ENCODE measurements at places on chromosomes 5 and 9. TPM values are rescaled to one million over a fixed set of nuclear protein-coding genes. Genes with fewer than 3 reads are reported as not detected.

DNA sequence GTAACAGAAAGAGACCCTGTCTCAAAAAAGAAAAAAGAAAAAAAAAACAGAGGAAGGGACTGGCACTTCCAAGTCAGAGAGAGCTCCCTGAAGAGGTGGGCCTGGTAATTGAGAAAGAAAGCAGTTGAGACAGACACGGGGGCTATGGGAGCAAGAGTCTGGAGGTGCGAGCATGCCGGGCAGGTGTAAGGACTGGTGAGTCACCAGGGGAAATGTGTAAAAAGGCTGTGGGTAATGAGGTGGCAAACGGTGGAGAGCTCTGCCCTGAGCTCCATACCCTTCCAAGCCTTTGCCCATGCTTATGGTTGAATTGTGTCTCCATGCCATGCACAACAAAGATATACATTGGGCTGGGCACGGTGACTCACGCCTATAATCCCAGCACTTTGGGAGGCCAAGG lies 18.0 kb upstream of the JADE2 start:
- H3K4me1 ChIP-seq: peaks cover 73% of the 10 kb centered on the region
- H3K27ac ChIP-seq: peak overlapping the region; percentile 75
- no peaks in the 10 kb centered on the region for H3K27me3 ChIP-seq
- no peak for DNase-seq
- H3K36me3 ChIP-seq: peaks cover 78% of the 10 kb centered on the region

GRCh38 chr5:174818430-174818829 lies 94.0 kb downstream of the MSX2 start:
- no peaks in the 10 kb centered on the region for H3K4me1 ChIP-seq
- peaks cover 32% of the 10 kb centered on the region for H3K27me3 ChIP-seq
- H3K27ac ChIP-seq: no peak overlapping the region
- H3K36me3 ChIP-seq: no peaks in the 10 kb centered on the region
- no peak for DNase-seq

- no peaks in the 10 kb centered on the region for H3K4me1 ChIP-seq
- H3K27ac ChIP-seq: no peak overlapping the region
- no peak for DNase-seq
- no peaks in the 10 kb centered on the region for H3K36me3 ChIP-seq
- peaks cover 45% of the 10 kb centered on the region for H3K27me3 ChIP-seq
Observed at GRCh38 chr5:42656651-42657015, 100.0 kb upstream of the CCDC152 start.

DNA sequence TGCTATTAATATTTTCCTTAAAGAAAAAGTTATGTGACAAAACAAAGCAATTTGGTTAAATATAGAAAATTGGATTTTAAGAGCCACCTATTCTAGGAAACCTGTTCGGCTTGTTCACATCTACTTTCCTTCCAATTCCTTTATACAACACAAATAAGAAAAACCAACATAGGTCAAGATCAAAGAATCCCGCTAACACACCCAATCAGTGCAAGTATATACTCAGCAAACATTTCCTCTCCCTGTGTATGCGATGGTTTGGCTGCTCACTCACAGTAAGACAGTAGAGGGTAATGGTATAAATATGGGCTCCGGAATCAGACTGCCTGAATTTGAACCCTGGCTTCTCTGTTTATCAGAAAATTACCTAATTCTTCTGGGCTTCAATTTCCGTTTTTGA lies 757.5 kb upstream of the ZNF608 start:
- DNase-seq: no peak
- no peak overlapping the region for H3K4me3 ChIP-seq
- no peak overlapping the region for H3K27ac ChIP-seq
- H3K36me3 ChIP-seq: no peaks in the 10 kb centered on the region
- H3K27me3 ChIP-seq: no peaks in the 10 kb centered on the region

DNA sequence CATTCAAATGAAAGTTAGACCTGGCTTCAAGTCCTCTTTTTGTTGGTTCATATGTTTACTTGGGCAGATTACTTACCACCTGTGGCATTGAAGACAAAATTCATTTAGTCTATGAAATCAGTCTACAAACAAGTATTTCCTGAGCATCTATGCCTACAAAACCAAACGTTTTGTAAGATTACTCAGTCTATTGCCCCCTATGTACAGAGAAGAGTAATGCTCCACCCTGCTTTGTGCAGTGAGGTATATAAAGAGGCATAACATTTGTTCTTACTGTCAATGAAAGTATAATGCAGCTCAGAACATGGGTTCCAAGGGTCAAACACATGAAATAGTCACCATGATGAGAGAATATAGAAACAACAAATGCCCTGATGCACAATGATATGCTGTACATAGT lies 580.7 kb downstream of the KIF4B start:
- H3K4me1 ChIP-seq: no peaks in the 10 kb centered on the region
- no peaks in the 10 kb centered on the region for H3K27me3 ChIP-seq
- H3K36me3 ChIP-seq: no peaks in the 10 kb centered on the region
- no peak overlapping the region for H3K27ac ChIP-seq

Gene ZNF462
- total RNA-seq: 37.3 TPM

GRCh38 chr5:137393196-137393993 lies 105.7 kb downstream of the SPOCK1 start:
- no peak for DNase-seq
- no peaks in the 10 kb centered on the region for H3K36me3 ChIP-seq
- no peak overlapping the region for H3K27ac ChIP-seq
- H3K4me1 ChIP-seq: no peaks in the 10 kb centered on the region

DNA sequence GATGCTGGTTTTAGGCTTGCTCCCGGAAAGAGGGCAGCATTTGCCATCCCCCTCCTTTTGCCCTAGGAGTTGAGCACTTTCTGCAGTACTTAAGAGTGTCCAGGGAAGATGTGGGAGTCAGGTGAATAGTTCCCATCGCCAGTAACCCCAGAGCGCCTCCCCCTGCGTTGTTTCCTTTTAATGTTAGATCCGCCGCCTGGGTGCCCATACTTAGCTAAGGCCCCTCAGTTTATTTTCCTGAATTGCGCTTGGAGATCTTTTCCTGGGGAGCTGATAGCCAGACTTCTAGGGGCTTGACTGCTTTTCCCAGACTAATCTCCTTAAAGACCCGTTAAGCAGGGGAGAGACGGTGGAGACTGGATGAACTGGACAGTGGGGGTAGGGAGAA lies 377 bp upstream of the PCDHAC2 start:
- H3K27ac ChIP-seq: peak overlapping the region; percentile 97
- H3K4me1 ChIP-seq: peaks cover 44% of the 10 kb centered on the region
- peak overlapping the region; percentile 99 for H3K4me3 ChIP-seq
- no peaks in the 10 kb centered on the region for H3K27me3 ChIP-seq
- peak; percentile 34 for DNase-seq

GRCh38 chr9:90991953-90992352 lies 190.3 kb downstream of the SYK start:
- DNase-seq: no peak
- H3K4me3 ChIP-seq: no peak overlapping the region
- no peak overlapping the region for H3K27ac ChIP-seq
- no peaks in the 10 kb centered on the region for H3K27me3 ChIP-seq
- peaks cover 15% of the 10 kb centered on the region for H3K4me1 ChIP-seq

Gene HAPLN1
- not detected for total RNA-seq

Gene CEL
- 2.6 TPM for total RNA-seq

GRCh38 chr5:93164690-93165089 lies 416.3 kb downstream of the NR2F1-AS1 start:
- H3K36me3 ChIP-seq: peaks cover 5% of the 10 kb centered on the region
- no peaks in the 10 kb centered on the region for H3K27me3 ChIP-seq
- H3K27ac ChIP-seq: no peak overlapping the region
- no peak overlapping the region for H3K4me3 ChIP-seq
- peak; percentile 24 for DNase-seq

GRCh38 chr5:149001162-149001561 lies 61.7 kb downstream of the SH3TC2 start:
- peaks cover 20% of the 10 kb centered on the region for H3K36me3 ChIP-seq
- no peak for DNase-seq
- H3K27ac ChIP-seq: peak overlapping the region; percentile 78
- peak overlapping the region; percentile 18 for H3K4me3 ChIP-seq
- H3K4me1 ChIP-seq: peaks cover 99% of the 10 kb centered on the region
- no peaks in the 10 kb centered on the region for H3K27me3 ChIP-seq

- H3K27me3 ChIP-seq: no peaks in the 10 kb centered on the region
- peaks cover 11% of the 10 kb centered on the region for H3K36me3 ChIP-seq
- H3K4me3 ChIP-seq: no peak overlapping the region
- peak; percentile 2 for DNase-seq
- no peaks in the 10 kb centered on the region for H3K4me1 ChIP-seq
- no peak overlapping the region for H3K27ac ChIP-seq
Observed at GRCh38 chr5:80668016-80668969, 13.5 kb upstream of the DHFR start.

DNA sequence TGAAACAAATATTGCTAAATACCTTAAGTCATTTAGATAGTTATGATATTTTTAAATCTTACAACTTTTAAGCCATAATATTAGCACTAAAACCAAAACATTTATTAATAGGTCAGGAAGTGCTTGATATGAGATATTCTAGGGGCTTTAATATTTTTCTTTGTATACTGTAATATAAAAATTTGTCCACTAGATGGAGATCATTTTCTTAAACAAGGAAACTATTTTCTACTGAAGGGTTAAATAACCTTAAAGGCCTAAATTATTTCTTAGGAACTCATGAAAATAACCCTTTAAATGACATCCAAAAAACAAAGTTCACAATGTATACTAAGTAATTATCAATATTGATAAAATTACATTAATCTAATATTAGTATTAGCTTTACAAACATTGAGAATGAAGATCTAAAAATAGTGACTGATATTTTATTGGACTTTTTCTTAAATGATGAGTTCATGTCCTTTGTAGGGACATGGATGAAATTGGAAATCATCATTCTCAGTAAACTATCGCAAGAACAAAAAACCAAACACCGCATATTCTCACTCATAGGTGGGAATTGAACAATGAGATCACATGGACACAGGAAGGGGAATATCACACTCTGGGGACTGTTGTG lies 635.7 kb downstream of the RAB3C start:
- no peak for DNase-seq
- no peak overlapping the region for H3K4me3 ChIP-seq
- H3K4me1 ChIP-seq: peaks cover 7% of the 10 kb centered on the region
- H3K27ac ChIP-seq: no peak overlapping the region
- no peaks in the 10 kb centered on the region for H3K27me3 ChIP-seq

GRCh38 chr9:8555762-8556500 lies 756.4 kb upstream of the DMAC1 start:
- no peaks in the 10 kb centered on the region for H3K27me3 ChIP-seq
- H3K4me1 ChIP-seq: peaks cover 7% of the 10 kb centered on the region
- H3K4me3 ChIP-seq: no peak overlapping the region
- no peak for DNase-seq

- H3K4me3 ChIP-seq: no peak overlapping the region
- H3K36me3 ChIP-seq: peaks cover 6% of the 10 kb centered on the region
- no peaks in the 10 kb centered on the region for H3K27me3 ChIP-seq
- no peak for DNase-seq
Observed at GRCh38 chr9:105432247-105432842, 15.5 kb upstream of the FSD1L start.

- no peaks in the 10 kb centered on the region for H3K27me3 ChIP-seq
- no peak overlapping the region for H3K4me3 ChIP-seq
- peaks cover 12% of the 10 kb centered on the region for H3K4me1 ChIP-seq
- H3K36me3 ChIP-seq: no peaks in the 10 kb centered on the region
Observed at GRCh38 chr5:95848701-95849100, 26.2 kb upstream of the GLRX start.

- H3K27ac ChIP-seq: no peak overlapping the region
- H3K4me3 ChIP-seq: no peak overlapping the region
- H3K36me3 ChIP-seq: peaks cover 75% of the 10 kb centered on the region
- H3K4me1 ChIP-seq: peaks cover 5% of the 10 kb centered on the region
- no peak for DNase-seq
- no peaks in the 10 kb centered on the region for H3K27me3 ChIP-seq
Observed at GRCh38 chr5:133081703-133082102, 29.9 kb downstream of the HSPA4 start.

GRCh38 chr5:73623060-73623459 lies 2.9 kb upstream of the ARHGEF28 start:
- H3K4me1 ChIP-seq: peaks cover 37% of the 10 kb centered on the region
- H3K36me3 ChIP-seq: peaks cover 25% of the 10 kb centered on the region
- H3K27me3 ChIP-seq: no peaks in the 10 kb centered on the region
- no peak overlapping the region for H3K27ac ChIP-seq

- peaks cover 6% of the 10 kb centered on the region for H3K36me3 ChIP-seq
- no peak for DNase-seq
- H3K27me3 ChIP-seq: no peaks in the 10 kb centered on the region
- no peak overlapping the region for H3K4me3 ChIP-seq
- H3K4me1 ChIP-seq: no peaks in the 10 kb centered on the region
- no peak overlapping the region for H3K27ac ChIP-seq
Observed at GRCh38 chr9:27022920-27023319, 17.4 kb upstream of the LRRC19 start.

Gene CNTFR
- total RNA-seq: not detected

Gene PCDHGC5
- 1.5 TPM for total RNA-seq

GRCh38 chr9:102085548-102085947 lies 347.1 kb upstream of the GRIN3A start:
- no peaks in the 10 kb centered on the region for H3K36me3 ChIP-seq
- no peak for DNase-seq
- no peak overlapping the region for H3K4me3 ChIP-seq
- H3K27me3 ChIP-seq: no peaks in the 10 kb centered on the region

DNA sequence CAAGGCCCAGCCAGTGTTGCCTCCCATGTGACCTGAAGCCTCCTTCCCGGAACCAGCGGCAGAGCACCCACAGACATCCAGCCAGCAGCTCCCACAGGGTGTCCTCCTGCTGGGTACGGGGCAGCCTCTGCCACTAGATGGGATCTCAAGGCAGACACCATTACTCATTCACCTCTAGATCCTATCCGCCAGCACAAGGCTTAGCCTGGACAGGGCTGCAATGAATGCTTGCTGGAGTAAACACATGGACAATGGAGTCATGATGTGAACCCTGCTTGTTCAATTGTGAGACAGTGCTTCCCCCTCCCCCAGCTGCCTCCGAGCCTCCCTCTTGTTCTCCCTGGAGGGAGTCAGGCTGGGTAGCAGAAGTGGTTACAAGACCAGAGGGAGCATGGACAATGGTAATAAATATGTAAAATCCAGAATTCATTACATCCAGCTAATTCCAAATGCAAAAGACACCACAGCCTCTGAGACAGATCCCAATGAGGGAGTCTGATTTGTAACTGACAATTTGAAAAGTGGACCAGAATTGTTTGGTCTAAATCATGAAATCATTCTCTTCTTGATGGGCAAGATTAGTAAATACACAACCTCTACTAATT lies 132.0 kb downstream of the CRB2 start:
- no peak overlapping the region for H3K4me3 ChIP-seq
- no peaks in the 10 kb centered on the region for H3K27me3 ChIP-seq
- no peak for DNase-seq
- no peaks in the 10 kb centered on the region for H3K36me3 ChIP-seq

- no peak for DNase-seq
- H3K27ac ChIP-seq: no peak overlapping the region
- peaks cover 7% of the 10 kb centered on the region for H3K4me1 ChIP-seq
- no peaks in the 10 kb centered on the region for H3K27me3 ChIP-seq
Observed at GRCh38 chr9:131667576-131667975, 72.3 kb downstream of the RAPGEF1 start.

Gene FBP1
- total RNA-seq: 6.5 TPM

- H3K27ac ChIP-seq: no peak overlapping the region
- no peak overlapping the region for H3K4me3 ChIP-seq
- peaks cover 17% of the 10 kb centered on the region for H3K4me1 ChIP-seq
- H3K27me3 ChIP-seq: no peaks in the 10 kb centered on the region
Observed at GRCh38 chr5:143261748-143262392, 141.6 kb downstream of the NR3C1 start.

GRCh38 chr5:160183075-160183474 lies 46.2 kb upstream of the FABP6 start:
- no peak for DNase-seq
- no peaks in the 10 kb centered on the region for H3K36me3 ChIP-seq
- peak overlapping the region; percentile 29 for H3K27ac ChIP-seq
- H3K4me3 ChIP-seq: no peak overlapping the region
- peaks cover 28% of the 10 kb centered on the region for H3K4me1 ChIP-seq

GRCh38 chr5:36680066-36680465 lies 73.7 kb downstream of the SLC1A3 start:
- no peak for DNase-seq
- H3K27ac ChIP-seq: no peak overlapping the region
- H3K36me3 ChIP-seq: no peaks in the 10 kb centered on the region
- H3K4me3 ChIP-seq: no peak overlapping the region
- H3K4me1 ChIP-seq: no peaks in the 10 kb centered on the region

Gene ANKRD55
- total RNA-seq: not detected

Measured in Calu3 (cell line).